Activated CD4-positive, alpha-beta T cell treated with anti-CD3 and anti-CD28 coated beads, Interleukin-2, amount 50 U/mL, for 4 hours (primary cell): ENCODE measurements at places on chromosomes 7 and 10.

DNA sequence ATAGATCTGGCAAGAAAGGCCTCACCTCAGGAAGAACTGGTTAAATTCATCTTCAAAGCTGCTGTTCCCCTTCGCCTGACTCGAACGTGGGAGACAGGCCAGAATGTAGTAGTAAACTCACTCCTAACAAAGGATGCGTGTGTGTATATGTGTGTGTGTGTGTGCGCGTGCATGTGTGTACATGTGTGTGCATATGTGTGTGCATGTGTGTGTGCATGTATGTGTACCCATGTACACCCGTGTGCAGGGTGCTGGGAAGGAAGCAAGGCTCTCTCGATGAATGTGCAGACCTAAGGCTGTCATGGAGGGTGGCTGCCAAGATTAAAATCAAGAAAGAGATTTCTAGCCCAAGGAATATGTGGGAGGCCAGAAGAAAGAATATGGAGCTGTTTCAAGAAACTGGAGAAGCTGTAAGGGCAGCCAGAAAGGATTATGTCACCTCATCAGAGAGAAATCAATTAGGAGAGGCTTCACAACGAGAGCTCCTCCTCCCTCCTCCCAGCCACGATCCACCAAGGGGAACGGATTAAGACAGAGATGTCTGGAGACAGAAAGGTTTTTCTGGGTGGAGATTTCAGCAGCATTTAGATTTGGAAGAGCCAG, 34.0 kb upstream of the LBX1 start:
- no peak for DNase-seq

- DNase-seq, result no peak
Measured at GRCh38 chr10:5555881-5556280, 31.1 kb downstream of the CALML3 start.

DNA sequence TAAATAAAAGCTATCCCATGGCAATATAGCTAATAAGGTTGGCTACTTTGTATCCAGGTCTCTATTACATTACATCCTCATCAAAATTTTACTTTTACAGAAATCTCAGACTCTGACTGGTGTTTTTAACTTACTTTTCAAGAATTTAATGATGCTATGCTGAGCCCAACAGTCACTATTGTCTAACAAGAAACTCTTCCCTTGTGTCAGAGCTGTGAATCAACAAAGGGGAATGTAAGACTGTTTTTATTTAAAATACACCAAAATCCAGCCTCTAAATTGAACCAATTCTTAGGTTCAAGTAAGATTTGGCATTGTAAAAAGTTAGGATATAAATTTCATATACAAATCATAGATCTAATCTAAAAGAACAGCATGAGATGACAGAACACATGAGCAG, 7.0 kb downstream of the RTKN2 start:
- no peak for DNase-seq

DNA sequence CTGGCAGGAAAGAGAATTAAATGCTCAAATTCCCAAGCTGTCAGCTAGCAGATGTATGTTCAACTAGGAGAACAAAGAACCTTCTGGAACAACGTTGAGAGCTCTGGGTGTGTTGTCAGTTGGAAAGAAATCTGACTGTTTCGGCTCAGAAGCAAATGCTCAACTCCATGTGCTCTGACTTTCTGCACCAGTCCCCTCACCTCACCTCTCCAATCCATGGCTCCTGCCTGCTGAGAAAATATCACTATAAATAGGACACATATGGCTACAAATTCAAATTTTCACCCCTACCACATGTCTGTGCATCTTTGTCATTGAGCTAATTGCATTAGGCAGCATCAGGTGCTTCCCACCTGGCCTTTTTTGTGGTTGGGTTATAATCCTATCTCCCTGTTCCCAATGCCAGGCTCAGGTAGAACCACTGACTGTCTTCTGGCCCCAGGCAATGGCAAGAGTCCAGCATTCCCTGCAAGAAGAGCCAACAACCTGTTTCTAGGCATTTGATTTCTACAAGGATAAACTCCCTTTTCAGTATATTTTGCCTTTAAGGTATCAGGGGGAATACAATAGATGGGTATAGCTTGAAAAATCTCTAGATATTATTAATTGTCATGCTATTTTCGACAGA, 142.6 kb upstream of the LSM8 start:
- no peak for DNase-seq

DNA sequence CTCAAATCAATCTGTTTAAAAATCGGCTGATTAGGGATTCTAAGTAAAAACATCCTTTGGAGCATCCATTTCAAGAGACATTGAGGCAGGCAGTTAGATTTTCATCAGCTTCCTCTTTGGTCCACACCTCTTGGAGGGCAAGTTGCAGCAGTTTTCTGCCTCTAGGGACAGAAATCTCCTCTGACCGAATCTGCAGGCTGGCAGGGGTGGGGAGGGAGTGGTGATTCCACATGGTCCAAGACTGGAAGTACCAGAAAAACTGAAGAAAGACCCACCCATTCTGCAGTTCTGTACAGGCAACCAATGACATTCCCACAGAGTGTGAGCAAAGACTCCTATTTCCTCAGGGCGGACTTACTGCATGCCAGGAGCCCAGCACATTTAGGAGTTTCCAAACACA, 29.0 kb downstream of the FGFBP3 start:
- no peak for DNase-seq

DNA sequence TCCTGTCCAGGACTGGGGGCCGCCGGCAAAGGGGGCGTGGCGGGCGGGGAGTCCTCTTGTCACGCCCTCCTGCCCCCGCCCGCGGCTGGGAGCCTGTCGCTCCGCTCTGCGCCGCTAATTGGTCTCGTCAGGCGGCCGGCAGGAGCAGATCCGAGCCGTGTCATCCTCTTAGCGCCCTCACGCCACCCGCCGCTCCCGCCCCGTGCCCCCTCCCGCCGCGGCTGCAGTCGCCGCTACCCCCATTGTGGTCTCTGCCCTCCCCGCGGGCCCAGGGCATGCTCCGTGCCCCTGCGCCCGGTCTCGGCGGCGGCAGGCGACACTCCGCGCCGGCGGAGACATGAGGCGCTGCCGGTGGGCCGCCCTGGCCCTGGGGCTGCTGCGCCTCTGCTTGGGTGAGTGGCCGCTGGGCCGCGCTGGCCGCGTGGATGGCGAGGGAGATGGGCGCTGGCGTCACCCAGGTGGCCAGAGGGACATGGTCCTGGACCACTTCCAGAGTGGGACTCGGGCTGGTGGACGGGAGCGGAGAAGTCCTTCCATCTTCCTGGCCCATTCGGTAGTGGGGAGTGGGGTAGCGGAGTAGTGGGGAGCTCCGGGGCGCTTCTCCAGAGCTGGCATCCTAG, at the start of gene CDHR1:
CDHR1 (plus strand) TSS at position 114 of the 620 bp plus-strand sequence; CDS start at position 338, 224 bp downstream.
- no peak for DNase-seq

- DNase-seq, result no peak
Measured at GRCh38 chr7:155466814-155467733, 9.1 kb downstream of the EN2 start.

DNA sequence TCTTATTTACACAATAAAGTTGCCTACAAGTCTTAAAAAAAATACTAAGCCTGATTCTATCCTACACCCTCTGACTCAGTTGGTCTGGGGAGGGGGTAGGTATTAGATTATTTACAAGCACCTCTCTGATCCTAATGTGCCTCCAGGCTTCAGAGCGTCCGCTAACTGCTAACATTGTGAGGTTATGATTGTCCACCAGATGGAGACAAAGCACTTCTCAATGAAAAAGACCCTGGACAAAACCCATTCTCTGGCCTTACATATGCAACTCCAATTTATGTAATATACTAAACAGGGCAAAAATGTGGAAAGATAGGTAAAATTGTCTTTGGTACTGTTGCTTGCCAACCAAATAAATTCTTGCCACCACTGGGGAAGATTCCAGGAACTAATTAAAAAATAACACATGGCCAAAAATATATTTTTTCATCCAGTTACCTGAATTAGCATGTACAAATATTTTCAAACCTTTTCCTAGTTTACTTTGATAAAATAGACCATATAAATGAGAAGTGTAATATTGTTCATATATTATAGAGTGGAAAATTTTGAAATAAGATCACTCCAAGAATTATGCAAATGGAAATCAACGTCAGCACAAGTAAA, 92.4 kb downstream of the KIF20B start:
- DNase-seq, result peak; percentile 8

- no peak for DNase-seq
Measured at GRCh38 chr10:50992356-50992901, 81.9 kb upstream of the PRKG1 start.

DNA sequence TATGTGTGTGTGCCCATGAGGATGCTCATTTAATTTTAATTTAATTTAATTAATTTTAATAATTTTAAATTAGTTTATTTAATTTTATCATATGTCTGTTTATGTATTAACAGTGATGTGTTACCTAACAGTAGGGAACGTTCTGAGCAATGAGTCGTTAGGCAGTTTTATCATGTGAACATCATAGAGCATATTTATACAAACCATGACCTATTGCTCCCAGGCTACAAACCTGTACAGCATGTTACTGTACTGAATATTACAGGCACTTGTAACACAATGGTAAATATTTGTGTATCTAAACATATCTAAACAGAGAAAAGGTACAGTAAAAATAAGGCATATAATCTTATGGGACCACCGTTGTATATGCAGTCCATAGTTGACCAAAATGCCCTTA, 13.7 kb upstream of the CFAP69 start:
- DNase-seq, result no peak

DNA sequence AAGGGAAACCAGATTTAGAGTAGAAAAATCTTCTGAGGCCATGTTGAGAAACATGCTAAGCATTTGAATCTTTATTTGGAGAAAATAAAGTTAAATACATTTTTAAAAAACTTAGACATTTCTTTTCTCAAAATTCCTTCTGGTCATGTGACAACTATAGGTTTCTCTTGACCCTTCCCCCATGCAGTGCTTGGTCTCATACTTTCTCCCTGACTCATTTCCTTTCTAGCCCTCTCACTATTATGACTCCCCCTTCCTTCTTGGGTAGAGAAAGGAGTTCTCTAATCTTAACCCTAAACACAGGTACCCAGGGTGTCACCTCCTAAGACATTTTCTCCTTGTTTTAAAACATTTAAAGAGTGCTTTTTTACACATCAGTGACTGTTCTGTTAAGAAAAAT, 179.5 kb upstream of the TMEM106B start:
- DNase-seq, result no peak

DNA sequence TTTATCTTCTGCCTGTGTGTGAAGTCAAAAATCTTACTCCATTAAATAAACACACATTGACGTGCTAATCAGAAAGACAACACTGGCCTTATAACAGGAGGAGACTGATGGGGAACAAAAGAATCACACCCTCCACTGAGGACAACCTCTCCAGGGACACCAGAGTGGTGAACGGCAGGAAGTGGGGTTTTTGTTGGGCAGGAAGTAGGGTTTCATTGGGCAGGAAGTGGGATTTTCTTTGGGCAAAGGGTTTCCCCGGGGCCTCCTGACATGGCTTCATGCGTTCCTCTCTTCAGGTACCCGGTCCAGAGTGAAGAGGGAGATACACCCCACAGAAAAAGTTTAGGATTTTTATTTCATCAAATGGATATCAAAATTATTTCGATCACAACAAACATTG, 30.6 kb downstream of the ADARB2 start:
- DNase-seq, result no peak

DNA sequence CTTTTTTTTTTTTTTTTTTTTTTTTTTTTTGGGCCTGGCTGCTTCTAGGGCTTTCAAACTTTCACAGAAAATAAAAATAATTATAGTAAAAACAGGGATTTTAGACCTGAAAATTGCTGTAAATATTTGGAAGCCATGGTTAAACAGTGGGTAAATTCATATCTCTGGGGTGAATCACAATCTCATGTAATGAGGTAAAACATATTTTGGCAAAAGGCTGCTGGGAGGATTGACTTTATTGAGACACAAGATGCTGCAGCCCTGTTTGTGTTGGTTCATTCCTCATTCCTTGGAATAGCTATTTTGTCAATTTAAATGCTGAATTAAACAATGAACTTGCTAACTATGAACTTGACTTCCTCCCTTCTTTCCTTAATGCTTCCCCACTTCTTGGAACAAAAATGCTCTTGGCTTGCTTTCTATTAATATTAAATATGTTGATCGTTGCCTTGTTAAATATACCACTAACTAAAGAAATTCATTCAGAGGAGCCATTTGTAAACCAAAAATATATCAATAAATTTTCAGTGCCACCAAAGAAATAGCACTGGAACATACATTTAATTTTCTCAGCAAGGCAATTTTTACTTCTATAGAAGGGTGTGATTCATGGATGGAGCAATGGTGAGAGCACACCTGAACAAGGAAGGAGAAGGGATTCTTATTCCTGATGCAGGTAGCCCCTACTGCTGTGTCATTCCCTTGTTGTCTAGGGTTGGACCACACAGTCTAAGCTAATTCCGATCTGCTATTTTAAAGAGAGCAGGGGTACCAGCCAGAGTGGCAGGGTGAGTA, 24.6 kb downstream of the AGK start:
- DNase-seq, result no peak
